Inflammatory macrophage treated with lipopolysaccharide for 1 hour (primary cell): ENCODE measurements at places on chromosomes 16 and 17.
A peak's percentile ranks its signal among the peaks of the same experiment; 100 is the strongest.

DNA sequence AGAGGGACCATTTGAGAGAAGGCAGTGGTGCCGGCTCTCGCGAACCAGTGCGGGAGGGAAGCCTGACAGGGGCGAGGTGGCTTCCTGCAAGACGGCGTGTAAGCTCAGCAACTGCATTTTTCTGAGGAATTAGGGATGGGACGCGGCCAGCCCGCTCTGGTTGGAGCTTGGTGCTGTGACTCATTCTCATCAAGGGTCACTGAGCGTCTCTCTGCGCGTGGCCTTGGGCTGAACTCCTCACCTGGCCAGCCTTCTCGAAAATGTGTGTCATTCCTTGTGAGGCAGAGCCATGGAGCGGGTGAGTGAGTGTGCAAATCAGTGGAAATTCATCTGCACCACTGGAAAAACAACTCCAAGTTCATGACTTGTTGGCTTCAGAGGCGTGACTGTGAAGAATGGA lies 52.8 kb downstream of the NTN1 start:
- no peak for DNase-seq

GRCh38 chr17:72714357-72714966 lies 378.0 kb downstream of the SLC39A11 start:
- peak; percentile 21 for DNase-seq

GRCh38 chr16:49441366-49441780 lies 67.8 kb downstream of the C16orf78 start:
- no peak for DNase-seq

- no peak for DNase-seq
Observed at GRCh38 chr17:80358131-80358530, 56.8 kb upstream of the ENDOV start.

DNA sequence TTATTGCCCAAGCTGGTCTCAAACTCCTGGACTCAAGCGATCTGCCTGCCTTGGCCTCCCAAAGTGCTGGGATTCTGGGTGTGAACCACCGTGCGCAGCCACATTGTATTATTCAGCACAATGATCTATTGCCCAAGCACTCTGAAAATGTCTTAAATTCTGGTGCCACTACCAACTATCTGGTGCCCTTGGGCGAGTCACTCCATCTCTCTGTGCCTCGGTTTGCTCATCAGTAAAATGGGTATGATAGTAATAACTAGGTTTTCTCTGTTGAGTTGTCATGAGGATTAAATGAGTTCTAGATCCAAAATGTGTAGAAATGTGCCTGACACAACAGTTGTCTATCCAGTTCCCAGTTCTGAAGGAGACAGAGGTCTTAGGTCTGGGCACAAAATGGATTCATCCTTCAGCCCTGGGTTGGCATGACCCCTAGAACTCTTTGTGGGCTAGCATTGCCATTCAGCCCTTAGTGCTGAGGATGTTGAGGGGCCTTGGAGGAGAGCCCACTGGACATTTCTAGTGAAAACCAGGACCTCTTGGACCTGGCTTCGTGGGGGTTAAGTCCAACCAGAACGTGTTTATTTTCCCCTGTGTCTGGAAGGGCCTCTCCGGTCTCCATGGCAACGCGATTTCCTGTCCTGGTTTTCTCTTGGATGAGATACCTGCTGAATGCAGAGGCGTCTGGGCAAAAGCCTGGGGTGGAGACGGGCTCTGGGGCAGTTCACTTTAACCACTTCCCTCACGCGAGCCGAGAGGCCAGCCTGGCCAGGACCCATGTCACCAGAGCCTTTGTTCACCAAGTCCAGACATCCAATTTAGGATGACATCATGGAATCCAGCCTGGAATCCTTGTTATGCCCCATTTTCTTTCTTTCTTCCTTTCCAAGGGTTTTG lies 43.7 kb upstream of the TNRC6A start:
- DNase-seq = no peak

DNA sequence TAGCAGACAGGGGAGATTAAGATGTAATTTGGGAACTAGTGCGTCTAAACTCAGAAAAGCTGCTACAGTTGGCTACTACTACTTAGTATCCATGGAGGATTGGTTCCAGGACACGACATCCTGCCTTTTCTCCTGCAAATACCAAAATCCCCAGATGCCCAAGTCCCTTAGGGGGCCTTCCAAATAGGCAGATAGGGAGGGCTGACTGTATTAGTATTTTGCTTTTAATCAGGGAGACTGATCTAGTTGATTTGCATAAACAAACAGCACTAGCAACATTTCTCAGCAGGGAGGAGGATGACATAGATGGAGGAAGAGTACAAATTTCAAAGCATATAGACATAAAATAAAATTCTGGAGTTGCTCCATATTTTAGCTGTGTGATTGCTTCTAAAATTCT lies 621.6 kb upstream of the GOT2 start:
- no peak for DNase-seq

DNA sequence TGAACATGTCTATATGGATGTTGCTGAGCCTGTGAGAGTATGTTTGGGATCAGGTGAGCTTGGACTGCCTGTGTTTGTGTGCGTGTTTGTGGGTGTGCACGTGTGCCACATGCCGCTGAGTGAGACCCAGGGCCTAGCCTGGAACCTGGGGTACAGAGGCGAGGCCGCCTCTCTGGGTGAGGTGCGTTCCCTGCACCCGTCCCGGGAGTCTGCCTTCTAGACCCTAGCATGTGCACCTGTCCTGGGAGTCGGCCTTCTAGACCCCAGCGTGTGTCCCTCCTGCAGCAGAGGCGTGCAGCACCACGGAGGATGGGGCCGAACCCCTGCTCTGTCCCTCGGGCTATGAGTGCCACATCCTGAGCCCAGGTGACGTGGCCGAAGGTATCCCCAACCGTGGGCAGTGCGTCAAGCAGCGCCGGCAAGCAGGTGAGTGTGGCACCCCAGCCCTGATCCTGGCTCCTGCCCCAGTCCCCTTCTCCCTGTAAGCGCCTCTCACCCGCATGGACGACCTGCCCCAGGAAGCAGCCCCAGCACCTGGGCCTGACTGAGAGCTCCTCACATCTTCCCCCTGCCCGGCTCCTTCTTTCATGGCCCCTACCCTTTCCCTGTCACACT lies 24.6 kb downstream of the WFDC1 start:
- DNase-seq = no peak

GRCh38 chr17:40541060-40541872 lies 24.0 kb downstream of the CCR7 start:
- DNase-seq = no peak

DNA sequence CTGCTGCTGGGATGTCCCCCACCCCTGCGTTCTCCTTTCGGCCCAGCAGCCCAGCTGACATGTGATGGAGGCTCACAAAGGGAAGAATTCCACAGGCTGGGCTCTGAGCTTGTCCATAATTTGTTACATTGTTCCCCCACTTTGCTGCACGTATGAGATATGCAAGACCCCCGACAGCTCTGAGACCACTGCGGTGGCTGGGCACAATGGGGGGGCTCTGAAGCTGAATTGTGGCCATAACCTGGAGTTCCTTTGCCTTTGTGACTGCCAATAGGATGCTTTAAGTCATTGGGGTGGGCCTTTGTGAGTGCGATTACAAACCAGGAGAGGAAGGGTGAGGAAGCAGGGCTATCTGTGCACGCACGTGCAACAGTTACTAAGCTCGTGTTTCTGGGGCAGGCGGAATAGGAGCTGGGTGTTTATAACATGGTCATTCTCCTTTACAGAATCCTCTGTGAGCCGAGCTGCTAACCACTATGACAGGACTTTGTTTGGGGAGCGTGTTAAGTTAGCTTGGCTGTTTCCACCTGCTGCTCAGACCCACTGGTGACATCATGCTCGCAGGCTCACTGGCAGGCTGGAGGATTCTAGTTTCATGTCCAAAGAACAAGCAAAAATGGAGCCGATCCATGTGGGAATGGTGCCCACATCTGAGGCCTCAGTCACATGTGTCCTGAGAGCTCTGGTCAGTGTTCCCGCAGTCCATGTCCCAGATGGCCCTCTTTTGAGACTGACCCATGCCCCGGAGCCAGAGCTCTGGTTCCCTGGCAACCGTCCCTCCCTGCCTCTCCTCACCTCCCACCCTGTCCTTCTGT lies 208.3 kb upstream of the SALL1 start:
- DNase-seq = no peak

DNA sequence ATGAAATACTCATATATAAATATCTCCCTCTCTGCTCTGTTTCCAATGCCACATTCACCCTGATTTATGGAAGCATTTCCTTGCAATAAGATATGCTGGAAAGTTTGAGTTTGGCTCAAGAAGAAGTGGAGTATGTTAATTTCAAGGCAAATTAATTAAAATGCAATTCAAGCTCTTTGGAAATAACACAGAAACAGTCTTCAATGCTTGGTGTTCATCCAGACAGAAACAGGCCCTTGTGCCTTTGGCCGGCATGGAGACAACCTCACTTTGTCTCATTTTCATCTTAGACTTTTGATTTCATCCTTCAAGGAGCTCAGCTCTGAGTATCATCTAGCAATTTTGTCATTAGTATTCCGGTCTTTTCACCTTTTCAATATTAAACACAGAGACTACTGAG lies 210.0 kb downstream of the C16orf95 start:
- DNase-seq = no peak

DNA sequence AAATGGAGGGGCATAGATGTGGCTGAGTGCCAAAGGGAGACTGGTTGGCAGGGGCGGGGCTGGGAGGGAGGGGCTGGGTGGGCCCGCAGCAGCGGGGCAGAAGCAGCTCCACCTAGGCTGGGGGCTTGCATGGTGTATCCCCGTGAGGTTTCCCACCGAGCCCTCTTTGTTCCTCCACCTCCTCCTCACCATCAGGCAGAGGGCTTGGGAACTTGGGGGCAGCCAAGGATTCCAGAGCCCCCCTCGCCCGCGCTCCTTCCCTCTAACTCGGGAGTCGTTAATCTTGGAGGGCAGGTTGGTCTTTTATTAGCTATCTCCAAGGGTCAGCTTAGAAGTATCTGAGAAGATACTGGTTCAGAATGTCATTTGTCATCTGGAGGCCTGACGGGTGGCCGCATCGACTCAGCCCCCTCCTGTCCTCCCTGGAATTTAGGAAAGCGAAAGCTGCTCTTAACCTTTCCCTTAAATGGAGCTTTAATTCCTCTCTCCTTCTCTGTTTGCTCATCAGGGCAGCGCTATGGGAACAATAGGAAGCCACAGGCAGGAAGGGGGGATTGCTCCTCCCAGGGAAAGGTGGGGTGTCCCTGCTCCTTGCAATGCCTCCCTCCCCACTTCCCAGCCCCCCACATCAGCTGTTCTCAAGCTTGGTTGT lies 274.3 kb upstream of the XYLT1 start:
- DNase-seq = no peak

- DNase-seq = no peak
Observed at GRCh38 chr17:65511316-65511715, 50.1 kb downstream of the AXIN2 start.

DNA sequence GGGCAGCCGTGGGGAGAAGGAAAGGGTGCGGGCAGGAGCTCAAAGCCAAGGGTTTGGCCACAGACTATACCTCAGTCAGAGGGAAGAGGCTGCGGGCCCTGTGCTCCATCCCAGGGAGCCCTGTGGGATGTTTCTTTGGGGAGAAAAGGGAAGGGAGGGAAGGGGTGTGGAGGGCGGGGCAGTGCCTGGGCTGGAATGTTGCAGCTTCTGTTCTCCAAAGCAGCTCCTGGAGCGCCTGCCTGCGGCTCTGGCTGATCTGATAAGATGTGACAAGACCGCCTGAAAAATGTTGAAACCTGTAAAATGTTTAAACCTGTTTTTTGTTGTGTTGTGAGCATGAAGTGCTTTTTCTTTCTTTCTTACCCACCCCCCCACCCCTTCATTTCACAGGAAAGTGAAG lies 32.8 kb downstream of the WNT3 start:
- no peak for DNase-seq

DNA sequence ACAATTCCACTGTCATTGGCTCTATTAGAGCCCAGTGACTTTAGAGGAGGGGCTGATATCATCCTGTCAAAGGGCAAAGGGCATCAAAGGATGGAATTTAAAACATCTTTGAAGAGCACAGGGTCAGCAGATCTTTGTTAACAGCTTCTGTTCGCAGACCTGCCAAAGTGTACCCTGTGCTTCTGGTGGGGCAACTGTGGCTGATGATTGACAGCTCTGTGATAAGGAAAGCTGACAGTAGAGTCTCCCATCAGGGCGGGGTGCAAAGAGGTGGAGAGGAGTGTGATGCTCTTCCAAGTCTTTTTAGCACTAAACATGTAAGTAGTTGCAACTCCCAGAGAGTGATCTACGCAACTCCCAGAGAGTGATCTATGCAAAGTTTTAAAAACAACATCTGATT lies 742.1 kb upstream of the SOX9 start:
- no peak for DNase-seq

GRCh38 chr16:85330694-85331188 lies 218.5 kb upstream of the CIBAR2 start:
- DNase-seq = peak; percentile 64

DNA sequence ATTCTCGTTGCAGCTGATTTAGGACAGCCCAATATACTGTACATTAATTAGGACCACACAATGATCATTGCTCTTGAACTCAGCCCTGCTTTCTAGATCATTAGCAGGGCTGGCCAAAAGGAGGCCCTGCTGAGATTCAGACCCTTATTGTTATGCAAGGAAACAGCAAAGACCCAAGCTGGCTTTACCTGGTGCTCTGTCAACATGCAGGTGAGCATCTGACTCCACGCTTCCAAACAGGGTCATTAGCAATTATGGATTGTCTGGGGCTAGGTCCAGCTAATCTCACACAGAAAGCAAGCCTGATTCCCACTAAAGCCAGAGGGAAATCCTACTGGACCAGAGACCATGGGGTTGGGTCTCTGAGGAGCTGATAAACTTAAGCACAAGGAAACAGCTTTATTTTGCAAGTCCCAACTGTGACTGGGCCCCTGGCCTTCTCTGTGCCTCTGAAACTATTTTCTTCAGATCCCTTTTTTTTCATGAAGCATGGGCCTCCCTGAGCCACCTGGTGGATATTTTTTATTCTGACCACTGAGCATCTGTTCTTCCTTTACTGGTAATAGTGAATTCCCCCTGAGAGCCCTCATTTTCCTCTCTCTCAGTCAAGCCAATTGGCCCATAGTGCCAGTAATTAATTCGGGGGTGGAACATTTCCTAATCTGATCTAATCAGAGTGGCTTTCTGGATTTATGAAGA lies 236.1 kb downstream of the GRIN2A start:
- no peak for DNase-seq

GRCh38 chr16:69386596-69386995 lies 789 bp upstream of the TERF2 start:
- DNase-seq = no peak

GRCh38 chr17:30831257-30831656 lies 509 bp upstream of the ATAD5 start:
- DNase-seq = no peak
